Ureter (tissue), 1 donor: ENCODE measurements at places on chromosomes 1 and 21. TPM values are rescaled to one million over a fixed set of nuclear protein-coding genes. Genes with fewer than 3 reads are reported as not detected.

Gene LAX1
- total RNA-seq: 2.2 TPM

Gene SEC16B
- total RNA-seq: 2.6 TPM

Gene ATXN7L2
- 6.0 TPM for total RNA-seq

Gene MYBPHL
- not detected for total RNA-seq

Gene RNF187
- 104 TPM for total RNA-seq

DNA sequence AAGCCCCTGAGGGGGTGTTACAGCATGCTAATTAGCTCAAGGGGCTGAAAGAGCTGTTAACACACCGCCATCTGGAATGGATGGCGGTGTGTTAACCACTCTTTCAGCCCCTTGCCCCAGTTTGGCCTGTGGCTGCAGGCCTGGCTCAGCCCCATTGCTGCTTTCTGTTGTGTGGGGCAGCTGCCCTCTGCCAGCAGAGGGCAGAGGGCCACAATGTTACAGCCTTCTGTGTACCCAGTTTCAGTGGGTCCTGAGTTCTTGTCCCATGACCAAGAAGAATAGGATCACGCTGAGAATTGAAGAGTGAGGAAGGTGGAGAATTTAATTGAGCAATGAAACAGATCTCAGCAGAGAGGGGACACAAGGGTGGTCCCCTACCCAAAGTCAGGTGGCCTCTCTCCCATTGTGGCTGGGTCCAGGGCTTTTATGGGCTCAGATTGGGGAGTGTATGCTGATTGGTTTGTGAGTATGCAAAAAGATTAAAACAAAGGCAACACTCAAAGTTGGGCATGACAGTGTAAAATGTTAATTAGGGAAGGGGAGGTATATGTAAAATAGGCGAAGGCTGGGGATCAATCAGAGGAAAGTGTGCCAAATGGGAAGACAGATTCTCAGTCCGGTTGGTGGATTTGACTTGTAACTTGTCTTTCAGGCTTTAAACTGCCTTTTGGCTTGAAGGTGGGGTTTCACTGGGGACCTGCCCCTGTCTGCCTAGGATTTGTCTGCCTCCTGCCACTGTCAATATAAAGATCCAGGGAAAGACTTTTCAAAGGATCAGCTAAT is 142.2 kb downstream of the RABGAP1L start:
- no peak for DNase-seq

GRCh38 chr1:151273924-151274466 is 8.1 kb upstream of the ZNF687 start:
- no peak for DNase-seq

DNA sequence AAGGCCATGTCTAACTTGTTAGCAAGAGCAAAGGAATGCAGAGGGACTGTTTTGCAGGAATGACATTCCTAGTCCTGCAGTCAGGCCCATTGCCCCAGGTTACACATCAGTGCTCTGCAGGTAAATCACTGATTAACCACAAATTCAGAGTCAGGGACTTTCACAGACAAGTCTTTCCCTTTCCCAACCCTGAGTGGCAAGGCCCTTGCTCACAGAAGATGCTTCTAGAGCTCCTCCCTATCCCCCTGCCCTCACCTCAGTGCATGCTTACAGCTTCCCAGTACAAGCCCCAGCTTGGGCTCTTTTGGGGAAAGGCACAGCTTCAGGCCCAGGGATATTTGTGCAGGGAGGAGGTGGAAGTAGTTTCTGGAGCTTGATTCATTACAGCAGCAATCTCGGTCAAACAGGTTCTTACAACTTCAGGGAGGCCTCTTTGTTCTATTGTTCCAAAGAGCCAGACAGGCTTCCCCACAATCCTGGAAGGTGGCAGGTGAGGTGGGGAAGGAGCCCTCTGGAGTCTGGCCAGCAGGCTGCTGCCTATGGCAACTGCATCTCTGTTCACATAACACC is 53.9 kb downstream of the CASQ2 start:
- peak; percentile 62 for DNase-seq

DNA sequence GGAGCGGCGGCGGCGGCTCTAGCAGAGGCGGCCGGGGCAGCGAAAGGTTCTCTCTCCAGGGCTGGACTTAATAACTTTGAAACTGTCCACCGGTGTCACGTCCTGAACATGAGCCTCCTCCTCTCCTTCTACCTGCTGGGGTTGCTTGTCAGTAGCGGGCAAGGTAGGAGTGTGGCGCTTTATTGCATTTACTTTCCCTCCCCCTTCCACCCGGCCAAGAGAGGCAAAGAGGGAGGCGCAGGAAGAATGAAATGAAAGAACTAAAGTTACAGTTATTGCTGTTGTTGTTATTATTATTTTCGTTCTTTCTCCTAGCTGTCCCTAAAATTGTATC is 214 bp downstream of the NCAM2 start:
- no peak for DNase-seq

GRCh38 chr1:85462931-85463649 is 1.9 kb downstream of the DDAH1 start:
- DNase-seq: no peak

GRCh38 chr1:64087768-64088167 is 115.7 kb upstream of the UBE2U start:
- DNase-seq: no peak

DNA sequence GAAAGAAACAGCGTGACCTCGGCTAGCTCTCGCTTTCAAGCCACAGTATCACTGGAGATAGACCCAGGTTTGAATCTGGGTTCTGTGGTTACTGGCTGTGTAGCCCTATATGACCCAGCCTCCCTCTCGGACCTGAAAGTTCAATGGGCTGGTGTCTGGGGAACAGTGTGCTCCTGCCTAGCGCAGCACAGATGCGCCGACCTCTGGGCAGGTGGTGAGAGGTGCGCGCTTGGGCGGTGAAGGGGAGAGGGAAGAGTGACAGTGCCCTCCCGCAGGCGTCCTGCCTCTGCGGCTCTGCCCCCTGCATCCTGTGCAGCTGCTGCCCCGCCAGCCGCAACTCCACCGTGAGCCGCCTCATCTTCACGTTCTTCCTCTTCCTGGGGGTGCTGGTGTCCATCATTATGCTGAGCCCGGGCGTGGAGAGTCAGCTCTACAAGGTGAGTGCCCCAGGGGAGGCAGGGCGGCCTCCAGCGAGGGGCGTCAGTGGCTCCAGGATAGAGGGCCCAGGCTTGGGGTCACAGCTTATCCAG is 10.5 kb downstream of the SERINC2 start:
- DNase-seq: no peak

DNA sequence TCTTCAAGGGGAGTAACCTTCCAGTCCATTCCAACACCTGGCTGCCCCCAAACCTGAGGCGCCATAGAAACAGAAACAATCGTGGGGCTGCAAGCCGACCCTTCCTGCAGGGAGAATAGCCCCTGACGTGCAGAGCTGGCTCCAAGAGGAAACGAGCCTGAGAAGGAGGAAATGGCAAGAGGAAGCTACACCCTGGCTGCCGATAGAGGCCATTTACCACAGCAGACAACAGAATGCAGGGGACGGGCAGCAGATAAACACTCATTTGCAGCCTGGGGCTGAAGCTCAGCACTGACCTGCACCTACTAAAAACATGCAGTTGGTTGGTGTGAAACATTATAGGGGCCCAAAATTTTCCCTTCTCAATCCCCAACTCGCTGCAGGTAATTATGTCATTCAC is 8.7 kb upstream of the TDRD10 start:
- peak; percentile 52 for DNase-seq

GRCh38 chr1:9833632-9834031 is 9.9 kb upstream of the CLSTN1 start:
- DNase-seq: no peak

- DNase-seq: no peak
Observed at GRCh38 chr1:92749024-92749634, 35.8 kb downstream of the EVI5 start.

DNA sequence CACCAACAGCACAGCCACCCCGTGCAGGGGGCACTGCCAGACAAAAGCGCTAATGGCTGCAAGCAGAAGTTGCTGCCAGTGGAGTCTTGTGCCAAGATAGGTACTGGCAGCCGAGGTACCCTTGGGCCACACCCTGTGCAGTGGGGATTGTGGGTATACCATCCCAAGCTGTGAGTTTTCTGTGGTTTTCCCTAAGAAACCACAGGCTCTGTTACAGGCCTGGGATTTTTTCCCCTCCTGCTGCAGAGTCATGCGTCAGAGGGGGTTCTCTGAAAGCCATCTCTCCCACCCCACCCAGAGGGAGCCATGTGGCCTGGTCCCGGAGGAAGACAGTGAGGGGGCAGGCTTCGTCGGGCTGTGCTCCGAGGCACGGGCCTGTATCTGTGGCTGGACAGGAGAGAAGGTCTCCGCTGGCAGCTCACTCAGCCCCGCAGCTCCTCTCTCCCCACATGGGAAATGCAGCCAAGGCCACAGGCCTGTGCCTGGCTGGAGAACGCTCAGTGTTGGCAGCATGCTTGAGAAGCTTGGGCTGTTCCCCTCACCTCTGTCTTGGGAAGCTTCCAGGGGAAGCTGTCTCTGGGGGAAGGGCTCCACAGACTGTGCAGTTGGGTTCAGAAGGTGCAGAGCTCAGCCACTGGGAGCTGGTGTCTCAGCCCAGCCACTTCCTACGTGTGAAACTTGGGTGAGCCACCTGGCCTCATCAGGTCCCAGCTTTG is 42.5 kb downstream of the NEK2 start:
- peak; percentile 65 for DNase-seq

DNA sequence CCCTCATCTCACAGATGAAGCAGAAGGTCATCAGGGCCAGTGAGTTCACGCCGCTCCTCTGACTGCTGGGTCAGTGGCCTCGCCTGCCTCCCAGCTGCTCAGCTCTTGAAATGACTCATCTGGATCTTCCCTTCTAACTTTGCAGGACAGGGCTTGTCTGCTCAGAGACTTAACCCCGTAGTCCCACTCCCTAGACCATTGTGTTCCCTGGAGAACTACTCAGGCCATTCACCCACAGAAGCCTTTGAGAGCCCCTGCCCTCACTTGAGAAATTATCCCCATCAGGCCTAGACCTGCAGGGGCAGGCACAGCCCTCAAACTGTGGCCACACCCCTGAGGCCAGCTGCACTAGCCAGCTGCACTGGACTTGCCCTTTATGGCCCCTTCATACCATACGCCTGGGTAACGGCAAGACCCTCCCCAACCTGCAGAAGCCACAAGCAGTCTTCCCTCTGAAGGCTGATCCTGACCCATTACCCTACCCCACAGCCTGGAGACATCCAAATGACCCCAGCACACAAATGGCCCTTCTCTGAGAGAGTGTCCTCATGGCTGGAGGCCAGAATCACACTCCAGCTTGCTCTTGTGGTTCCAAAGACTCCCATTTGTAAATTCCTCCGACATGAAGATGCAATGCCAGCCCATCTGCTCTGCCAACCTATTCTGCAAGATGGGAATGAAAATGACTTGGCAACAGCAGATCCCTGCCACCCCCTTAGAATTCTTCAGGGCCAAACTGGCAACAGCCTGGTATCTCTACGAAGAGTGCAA is 33.2 kb downstream of the RCSD1 start:
- no peak for DNase-seq

- no peak for DNase-seq
Observed at GRCh38 chr21:36388835-36389234, 3.6 kb downstream of the CHAF1B start.

DNA sequence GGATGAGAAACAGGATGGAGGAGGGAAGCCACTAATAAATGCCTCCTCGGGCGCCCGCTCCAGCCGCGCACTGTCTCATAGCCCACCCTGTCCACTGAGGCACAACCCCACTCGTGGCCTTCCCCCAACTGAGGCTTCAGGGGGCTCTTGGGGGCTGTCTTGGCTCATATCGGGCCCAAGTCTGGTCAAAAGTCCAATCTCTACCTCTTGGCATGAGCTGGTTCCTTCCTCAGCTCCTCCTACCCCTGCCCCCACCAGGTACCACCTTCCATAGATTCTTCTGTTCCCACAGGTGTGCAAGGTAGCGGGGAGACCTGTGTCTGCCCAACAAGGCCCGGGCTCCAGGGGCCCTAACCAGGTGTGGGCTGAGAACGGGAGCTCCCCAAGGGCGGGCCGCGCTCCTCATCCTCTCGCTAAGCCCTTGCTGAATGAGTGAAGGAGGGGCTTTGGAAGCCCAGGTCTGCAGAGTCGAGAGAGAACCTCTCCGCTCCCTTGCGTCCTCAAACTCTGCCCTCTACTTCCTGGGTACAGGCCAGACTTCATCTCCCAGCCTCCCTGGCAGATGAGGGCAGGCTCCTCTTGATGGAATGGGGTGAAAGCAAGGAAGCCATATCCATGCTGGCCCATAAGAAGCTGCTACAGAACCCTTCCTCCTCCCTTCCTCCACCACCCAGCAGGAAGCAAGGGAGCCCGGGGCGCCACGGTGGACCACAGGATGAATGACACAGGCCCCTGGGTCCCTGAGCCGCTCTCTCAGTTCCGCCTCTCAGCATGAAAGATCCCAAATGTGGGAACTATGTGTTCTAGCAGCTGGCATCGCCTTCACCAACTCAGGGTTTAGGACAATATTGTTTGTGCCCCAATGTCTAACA is 74.7 kb downstream of the PSMG1 start:
- no peak for DNase-seq

DNA sequence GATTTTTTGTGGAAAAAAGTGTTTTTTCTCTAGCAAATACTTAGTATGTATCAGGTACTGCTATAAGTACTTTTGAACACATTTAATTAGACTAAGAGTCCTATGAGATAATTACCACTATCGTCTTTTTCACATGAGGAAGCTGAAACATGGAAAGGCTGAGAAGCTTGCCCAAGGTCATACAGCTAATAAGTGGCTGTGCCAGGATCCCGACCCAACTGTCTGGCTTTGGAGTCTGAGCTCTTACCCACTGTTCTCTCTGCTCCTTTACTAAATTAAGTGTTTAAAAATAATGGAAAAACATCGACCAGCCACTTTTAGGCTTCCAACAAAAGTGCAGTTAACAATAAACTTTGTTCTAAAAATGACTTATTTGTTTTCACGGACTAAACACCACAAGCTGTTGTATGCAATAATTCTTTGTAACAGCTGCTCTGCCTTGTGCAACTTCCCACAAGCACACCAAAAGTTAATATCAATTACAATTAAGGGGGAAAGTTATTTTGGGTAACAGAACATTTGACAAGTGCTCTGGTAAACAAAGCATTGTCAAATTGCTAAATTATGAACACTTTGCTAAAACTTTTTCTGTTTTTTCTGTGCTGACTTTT is 75.7 kb downstream of the CRB1 start:
- DNase-seq: no peak

GRCh38 chr1:172487550-172487949 is 43.7 kb upstream of the PIGC start:
- DNase-seq: no peak

DNA sequence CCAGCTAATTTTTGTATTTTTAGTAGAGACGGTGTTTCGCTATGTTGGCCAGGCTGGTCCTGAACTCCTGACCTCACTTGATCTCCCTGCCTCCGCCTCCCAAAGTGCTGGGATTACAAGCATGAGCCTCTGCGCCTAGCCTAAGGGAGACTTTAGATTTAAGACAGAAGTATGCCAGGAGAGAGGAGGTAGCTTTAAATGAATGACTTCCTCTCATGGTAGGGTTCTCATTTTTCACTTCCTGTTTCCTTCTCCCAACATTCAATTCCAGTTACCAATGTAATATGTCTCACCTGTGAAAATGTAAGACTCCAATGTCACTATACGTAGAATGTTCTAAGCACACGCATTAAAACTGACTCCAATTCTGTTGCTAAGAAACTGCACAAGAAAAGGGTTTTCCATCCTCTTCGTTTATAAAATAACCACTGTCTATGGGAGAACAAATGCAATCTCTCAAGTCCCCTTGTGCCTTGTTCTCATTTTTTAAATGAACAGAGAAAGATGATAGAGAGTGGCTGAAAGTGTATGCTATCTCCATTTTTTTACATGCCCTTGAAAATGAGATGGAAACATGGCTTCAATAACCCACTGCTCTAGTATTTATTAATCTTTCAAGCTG is 140.0 kb downstream of the SLC45A1 start:
- DNase-seq: no peak
